Fibroblast of the aortic adventitia (primary cell): ENCODE measurements at places on chromosomes 2 and 18.

DNA sequence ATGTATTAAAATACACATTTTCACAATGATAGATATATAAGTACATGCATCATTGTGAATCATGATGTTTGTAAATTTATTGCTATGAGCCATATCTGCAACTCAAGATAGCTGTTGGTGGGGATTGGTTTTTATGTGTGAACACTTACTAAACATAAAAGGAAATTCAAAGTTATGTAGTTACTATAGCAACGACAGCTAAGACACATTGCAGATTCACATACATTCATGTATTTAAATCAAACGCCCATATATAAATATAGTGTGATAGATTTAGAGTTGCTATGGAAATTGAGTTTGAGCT, 65.6 kb downstream of the MAPRE2 start:
- no peak for DNase-seq

DNA sequence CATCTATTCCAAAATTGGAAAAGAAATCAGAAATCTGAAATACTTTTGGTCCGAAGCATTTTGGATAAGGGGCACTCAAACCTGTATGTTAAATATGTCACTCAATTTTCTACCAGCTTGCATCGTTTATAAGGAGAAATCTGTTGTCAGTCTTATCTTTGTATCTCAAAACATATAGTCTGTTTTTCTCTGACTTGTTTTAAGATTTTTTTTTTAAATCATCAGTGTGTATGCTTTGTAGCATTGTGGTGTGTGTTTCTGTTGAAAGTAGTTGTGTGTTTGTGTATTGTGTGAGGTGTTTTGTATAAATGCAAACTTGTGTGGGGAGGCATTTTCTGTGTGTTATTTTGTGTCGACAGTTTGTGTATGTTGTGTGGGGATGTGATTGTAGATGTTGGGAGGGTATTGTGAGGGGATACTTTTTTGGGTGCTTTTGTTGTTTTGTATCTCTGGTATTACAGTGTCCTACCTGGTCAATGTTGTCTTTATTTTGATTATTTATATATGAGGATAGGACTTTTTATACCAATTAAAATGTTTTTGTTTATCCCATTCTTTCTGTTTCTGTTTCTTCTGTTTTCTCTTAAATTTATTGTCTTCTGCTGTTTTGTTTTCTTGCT, 30.9 kb downstream of the SMCHD1 start:
- DNase-seq, result peak; percentile 8

- DNase-seq, result no peak
These were observed 11.2 kb upstream of the STAT1 start for GRCh38 chr2:191025135-191025534.

DNA sequence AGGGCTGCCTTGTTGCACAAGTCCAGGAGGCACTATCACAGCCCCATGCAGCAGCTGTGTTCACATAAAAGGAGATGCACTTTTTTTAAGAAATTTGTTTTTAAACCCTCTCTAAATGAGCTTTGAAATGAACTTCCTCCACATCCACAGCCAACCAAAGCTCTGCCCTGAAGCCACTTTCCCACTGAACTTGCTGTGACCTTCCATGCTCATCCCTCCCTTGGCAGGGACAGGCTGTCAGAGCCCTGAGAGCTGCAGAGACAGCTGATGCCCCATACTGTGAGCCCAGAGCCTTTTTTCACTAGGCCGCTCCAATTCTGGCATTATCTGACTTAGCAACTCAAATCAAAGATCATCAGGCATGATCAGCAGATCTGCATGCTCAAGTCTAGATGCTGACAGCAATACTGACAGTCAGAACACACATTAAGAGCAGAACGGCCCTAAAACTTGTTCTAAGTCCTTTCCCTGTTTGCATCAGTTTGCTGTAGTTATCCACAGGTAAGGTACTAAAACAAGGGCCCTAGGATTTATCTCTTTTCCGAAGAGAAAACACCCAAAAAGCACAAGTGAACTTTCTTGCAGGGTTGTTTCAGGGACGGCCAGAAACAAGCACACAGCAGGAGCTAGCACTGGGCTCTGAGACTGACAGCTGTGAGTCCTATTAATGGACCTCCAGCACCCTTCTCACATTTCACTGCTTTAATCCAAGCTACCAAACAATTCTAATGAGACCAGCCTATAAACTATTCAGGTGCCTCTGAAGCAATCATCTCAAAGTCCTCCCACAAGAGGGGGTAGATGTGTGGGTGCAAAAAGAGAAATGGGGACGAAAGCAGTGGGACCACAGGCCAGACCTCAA, 34.9 kb downstream of the RNU4ATAC start:
- DNase-seq, result no peak

GRCh38 chr2:134461511-134461910, 207.6 kb downstream of the MGAT5 start:
- peak; percentile 6 for DNase-seq

- no peak for DNase-seq
These were observed 60.2 kb upstream of the SPP2 start for GRCh38 chr2:233990261-233990798.

- DNase-seq, result no peak
These were observed 622.5 kb downstream of the RNF144A start for GRCh38 chr2:7539760-7540159.

GRCh38 chr2:26692279-26692896, at the start of gene KCNK3:
Gene KCNK3 (plus strand): TSS chr2:26692722. CDS start chr2:26692876, 154 bp downstream.
- no peak for DNase-seq

- DNase-seq, result no peak
These were observed 447.4 kb downstream of the EPHA4 start for GRCh38 chr2:221124532-221125240.

DNA sequence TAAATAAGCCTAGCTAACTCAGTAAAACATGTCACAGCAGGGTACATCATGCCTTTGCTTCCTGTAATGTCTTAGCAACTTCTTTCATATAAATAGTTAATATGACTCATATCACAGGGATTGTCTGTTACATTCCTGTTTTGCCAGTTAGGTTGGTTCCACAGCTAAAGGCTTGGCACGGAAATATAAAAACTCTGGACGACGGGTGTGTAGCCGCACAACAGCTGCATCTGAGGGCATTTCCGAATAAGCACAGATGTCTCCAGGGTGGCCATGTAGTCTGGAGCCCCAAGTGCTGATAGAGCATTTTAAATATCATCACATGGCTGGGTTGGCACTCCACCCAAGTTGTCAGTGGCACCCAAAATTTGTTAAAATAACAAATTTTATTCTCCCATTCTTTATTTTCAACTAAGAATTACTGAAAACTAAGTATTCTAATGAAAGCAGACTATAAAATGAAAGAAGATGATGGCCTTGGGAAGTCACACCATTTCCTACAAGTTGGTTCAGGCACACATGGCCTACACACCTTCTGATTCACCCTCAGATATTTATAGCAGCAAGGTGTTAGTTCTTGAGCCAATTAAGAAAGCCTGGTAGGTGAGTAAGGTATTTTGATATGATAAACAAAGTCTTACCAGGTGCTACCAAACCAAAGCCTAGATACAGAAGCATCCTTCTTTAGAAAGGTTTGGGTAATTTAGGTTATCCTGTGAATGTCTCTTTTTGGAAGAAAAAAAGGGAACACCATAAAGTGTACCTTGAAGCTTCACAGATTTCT, 61.8 kb upstream of the STK17B start:
- peak; percentile 73 for DNase-seq
